ENCODE measurements at places on chromosomes 7 and 10. TPM values are rescaled to one million over a fixed set of nuclear protein-coding genes. Genes with fewer than 3 reads are reported as not detected.

GRCh38 chr10:71911296-71911953 is 52.8 kb upstream of the CHST3 start:
- H3K4me1 ChIP-seq = no peaks in the 10 kb centered on the region
- H3K36me3 ChIP-seq = no peaks in the 10 kb centered on the region
- no peak overlapping the region for H3K27ac ChIP-seq
- DNase-seq = no peak
- no peak overlapping the region for H3K4me3 ChIP-seq
- H3K27me3 ChIP-seq = no peaks in the 10 kb centered on the region

DNA sequence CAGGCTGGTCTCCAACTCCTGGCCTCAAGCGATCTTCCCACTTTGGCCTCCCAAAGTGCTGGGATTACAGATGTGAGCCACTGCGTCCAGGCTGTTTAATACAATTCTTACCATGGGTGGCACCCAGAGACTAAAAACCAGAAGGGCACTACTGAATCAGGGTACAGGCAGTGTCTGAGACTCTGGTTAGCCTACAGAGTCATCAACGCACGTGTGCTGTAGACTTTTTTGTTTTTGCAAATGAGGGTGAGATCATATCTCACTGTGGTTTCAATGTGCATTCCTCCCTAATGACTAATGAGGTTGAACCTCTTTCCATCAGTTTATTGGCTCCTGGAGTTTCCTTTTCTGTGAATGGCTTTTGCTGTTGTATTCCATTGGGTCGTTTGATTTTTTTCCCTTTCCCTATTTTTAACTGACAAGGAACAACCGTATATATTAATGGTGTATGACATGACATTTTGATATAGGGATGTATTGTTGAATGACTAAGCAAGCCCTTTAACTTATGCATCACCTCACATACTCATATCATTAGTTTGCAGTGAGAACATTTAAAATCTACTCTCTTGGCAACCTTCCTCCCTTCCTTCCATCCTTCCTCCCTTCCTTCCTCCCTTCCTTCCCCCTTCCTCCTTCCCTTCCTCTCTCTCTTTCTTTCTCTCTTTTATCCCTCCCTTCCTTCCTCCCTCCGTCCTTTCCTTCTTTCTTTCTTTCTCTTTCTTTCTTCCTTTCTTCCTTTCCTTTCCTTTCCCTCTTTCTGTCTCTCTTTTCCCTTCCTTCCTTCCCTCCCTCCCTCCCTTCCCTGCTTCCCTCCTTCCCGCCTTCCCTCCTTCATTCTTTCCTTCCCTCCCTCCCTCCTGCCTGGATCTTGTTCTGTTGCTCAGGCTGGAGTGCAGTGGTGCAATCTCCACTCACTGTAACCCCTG is 9.3 kb upstream of the TMEM270 start:
- no peaks in the 10 kb centered on the region for H3K36me3 ChIP-seq
- peaks cover 9% of the 10 kb centered on the region for H3K4me1 ChIP-seq
- H3K27me3 ChIP-seq = no peaks in the 10 kb centered on the region
- no peak overlapping the region for H3K4me3 ChIP-seq
- DNase-seq = no peak

DNA sequence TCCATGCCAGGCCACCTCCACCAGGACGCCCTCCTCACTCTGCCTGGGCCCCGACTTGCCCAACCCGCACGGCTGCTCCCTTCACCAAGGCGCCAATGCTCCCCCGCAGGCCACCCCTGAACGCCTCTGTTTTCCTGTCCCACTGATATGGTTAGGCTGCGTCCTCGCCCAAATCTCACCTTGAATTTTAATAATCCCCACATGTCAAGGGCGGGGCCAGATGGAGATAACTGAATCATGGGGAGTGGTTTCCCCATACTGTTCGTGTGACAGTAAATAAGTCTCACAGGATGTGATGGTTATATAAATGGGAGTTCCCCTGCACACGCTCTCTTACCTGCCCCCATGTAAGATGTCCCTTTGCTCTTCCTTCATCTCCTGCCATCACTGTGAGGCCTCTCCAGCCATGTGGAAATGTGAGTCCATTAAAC is 29.8 kb downstream of the RSU1 start:
- H3K27me3 ChIP-seq = no peaks in the 10 kb centered on the region
- no peaks in the 10 kb centered on the region for H3K4me1 ChIP-seq
- no peaks in the 10 kb centered on the region for H3K36me3 ChIP-seq
- DNase-seq = no peak
- H3K27ac ChIP-seq = no peak overlapping the region
- H3K4me3 ChIP-seq = no peak overlapping the region

GRCh38 chr7:72098807-72099580 is 313.1 kb downstream of the CALN1 start:
- H3K4me1 ChIP-seq = no peaks in the 10 kb centered on the region
- DNase-seq = no peak
- no peaks in the 10 kb centered on the region for H3K27me3 ChIP-seq

GRCh38 chr10:88986549-88987242 is 3.9 kb upstream of the FAS start:
- no peaks in the 10 kb centered on the region for H3K27me3 ChIP-seq
- no peak for DNase-seq
- H3K4me1 ChIP-seq = peaks cover 4% of the 10 kb centered on the region
- no peak overlapping the region for H3K4me3 ChIP-seq

DNA sequence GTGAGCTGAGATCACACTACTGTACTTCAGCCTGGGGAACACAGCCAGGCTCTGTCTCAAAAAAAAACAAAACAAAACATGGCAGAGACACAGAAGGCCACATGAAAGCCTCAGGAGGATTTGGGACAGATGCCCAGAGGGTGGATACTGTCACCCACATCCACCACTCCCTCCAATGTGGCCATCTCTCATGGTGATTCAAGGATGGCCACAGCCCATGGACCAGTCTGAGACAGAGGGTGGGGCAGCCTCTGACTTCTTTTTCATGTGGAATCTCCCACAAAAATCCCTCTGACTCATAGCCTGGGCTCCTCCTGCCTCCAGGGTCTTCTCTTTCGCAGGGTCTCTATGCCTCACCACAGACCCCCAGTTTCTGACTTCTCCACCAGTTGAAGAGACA is 59.0 kb upstream of the GTF2I start:
- no peak overlapping the region for H3K4me3 ChIP-seq
- peaks cover 93% of the 10 kb centered on the region for H3K36me3 ChIP-seq
- H3K27me3 ChIP-seq = no peaks in the 10 kb centered on the region
- no peak overlapping the region for H3K27ac ChIP-seq
- no peak for DNase-seq

ACTA2 gene
- total RNA-seq = 506 TPM

Data from tibial nerve (tissue), 4 donors.